ENCODE measurements at places on chromosomes 6 and 20.

DNA sequence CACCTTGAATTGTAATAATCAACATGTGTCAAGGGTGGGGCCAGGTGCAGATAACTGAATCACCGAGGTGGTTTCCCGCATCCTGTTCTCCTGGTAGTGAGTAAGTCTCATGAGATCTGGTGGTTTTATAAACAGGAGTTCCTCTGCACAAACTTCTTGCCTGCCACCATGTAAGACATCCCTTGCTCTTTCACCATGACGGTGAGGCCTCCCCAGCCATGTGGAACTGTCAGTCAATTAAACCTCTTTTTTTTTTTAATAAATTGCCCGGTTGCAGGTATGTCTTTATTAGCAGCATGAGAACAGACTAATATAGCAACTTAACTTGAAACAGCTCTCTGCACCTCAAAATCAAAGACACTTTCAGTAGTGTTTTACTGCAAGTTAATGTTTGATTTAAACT, 121.6 kb downstream of the OGFRL1 start:
- no peak for DNase-seq

DNA sequence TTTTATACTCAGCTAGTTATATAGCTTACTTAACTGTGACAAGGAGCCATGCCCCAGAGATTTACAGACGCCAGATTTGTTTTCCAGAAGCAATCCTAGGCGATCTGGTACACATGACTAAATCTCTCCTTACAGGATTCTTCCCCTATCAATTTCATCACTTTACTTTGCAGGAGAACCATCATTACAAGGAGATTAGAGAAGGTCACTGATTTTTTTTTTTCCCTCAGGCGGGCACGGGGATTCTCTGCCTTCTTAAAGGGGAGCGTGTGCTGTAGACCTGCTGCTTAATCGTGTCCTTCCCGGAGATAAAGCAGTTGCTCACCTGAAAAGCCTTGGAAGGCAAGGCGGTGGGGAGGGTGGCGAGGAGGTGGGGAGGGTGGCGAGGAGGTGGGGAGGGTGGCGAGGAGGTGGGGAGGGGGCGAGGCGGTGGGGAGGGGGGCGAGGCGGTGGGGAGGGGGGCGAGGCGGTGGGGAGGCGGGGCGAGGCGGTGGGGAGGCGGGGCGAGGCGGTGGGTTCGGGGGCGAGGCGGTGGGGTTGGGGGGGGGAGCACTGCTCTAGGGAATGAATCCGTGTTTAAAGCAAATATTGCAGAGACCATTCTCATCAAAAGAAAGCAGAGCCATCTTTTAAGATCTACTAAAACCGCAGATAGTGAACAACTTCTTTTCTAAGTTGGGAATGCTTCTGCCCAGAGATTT, 14.3 kb upstream of the MRAP2 start:
- no peak for DNase-seq

DNA sequence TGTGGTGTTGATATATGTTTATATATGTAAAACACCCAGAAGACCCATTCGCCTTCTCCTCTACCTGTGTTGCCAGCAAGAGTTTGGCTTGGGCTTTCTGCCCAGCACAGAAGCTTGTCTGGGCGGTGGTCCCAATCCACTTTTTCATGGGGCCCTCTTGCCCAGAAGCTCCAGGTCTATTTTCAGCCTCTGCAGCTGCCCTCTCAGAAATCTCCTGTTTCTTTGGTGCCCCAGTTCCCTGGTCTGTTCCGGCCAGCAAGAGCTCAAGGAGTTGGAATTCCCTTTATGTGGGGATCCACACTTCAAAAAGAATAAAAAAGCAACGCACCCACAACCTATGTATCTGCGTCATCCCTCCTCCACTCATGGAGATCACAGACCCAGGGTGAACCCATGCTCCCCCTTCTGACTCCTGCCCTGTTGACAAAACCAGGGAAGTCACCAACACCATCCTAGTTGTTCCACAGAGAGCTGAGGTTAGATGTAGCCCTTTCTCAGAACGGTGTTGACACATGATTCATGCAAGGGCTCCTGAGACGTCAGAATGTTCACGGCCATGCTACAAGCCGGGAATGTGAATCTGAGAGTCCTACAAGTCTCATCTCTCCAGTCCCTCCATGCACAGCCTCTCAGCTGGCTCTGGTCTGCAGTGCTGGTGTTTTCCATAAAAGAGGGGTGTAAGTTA, 156.8 kb upstream of the RIN2 start:
- DNase-seq, result no peak

GRCh38 chr6:116447052-116447451, 14.1 kb upstream of the CALHM6 start:
- no peak for DNase-seq

- DNase-seq, result no peak
Measured at GRCh38 chr6:127299522-127300240, 33.0 kb downstream of the RNF146 start.

- no peak for DNase-seq
Measured at GRCh38 chr6:107550241-107550840, 60.4 kb downstream of the SOBP start.

DNA sequence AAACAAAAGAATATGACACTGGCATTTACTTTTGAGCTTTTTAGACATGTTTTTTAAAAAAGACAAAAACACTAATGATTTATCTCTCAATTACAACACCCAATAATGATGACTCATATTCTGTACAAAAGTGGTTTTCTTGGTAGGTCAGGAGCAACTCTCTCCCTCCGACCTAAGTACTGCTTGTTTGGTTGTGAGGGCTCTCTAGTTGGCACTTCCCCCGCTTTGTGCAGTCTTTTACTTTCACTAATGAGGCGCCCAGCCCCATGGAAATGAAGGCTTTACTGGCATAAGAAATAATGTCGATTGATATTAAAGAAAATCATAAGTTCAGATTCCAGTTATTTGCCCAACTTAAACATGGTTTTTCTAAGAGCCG, 1.3 kb downstream of the KPNA5 start:
- no peak for DNase-seq

GRCh38 chr6:61887423-61887822, 398.6 kb downstream of the KHDRBS2 start:
- DNase-seq, result no peak

GRCh38 chr6:10555625-10556309, 34.6 kb downstream of the GCNT2 start:
- no peak for DNase-seq

DNA sequence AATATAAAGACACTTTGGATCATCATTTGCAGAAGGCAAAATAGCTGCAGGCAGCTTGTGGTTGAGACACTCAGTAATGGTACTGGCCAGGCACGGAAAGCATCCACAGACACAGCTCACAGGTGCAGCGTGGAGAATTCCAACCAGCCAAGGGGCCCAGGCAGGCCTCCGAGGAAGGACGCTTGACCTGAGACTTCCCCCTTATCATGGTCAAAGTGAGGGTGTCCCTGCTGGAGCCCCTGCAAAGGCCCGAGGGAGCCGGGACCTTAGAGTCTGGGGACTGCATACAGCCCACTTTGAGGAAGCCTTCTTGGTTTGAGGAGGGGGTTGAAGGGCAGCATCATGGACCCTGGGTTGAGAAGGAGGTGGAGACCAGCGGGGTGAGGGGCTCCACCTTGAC, 15.1 kb upstream of the MYT1 start:
- no peak for DNase-seq
